ENCODE measurements at places on chromosomes 7 and 10.

GRCh38 chr7:25031432-25031831 is 51.5 kb upstream of the OSBPL3 start:
- DNase-seq: no peak

GRCh38 chr10:13707156-13707881 is 120.6 kb downstream of the PRPF18 start:
- DNase-seq: no peak

DNA sequence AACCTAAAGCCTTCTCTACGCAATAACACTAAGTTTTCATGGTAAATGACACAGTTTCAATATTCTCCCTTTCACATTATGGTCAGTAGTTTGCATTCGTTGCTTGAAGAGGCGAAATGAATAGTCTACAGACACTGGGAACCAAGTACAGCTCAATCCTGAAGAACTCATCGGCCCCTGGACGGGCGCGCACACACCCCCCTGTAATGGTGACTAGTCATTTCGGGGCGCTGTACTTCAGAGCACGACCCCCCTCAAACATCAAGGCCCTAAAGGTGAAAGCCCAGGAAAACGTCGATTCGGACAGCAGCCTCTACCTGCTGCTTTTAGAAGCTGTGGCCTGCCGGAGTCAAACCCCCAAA is 1.0 kb downstream of the NT5C2 start:
- no peak for DNase-seq

DNA sequence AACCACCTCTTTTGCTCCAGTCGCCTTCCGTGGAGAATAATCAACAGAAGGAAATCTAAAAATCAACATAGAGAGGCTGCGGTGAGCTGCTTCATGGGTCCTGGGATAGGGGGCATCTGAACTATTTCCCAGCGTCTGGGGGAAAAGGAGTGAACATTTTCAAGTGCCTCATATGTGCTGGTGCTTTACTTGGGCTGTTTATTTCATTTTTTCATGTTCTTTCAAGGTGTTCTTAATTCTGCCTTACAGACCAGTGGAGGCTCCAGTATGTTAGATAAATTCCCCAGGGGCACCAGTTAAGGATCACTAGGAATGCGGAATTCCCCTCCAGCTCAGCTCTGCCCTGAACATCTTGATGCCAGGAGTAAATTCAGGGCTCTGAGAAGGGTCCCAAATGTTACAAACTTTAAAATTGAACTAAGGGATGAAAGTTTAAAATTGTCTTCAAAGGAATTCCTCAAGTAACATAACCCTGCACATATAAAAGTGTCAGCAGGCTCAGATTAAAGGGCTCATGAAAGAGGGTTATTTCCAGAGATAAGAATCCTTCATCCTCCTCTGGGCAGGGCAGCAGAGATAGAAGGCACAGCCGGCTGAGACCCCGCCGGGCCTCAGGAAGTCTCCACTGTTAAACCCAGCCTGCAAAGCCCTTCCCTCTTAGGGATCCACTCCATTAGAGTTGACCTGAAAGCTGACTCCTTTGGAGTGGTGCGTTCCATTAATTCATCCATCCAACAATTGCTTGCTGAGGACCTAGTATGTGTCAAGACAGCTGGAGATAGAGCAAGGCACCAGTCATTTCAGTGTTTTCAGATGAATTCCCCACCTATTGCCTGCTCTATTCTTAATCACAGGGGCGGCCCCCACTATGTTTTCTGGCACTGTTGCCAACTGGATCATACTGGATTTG is 345.8 kb downstream of the KCNMA1 start:
- no peak for DNase-seq

GRCh38 chr10:44938956-44939355 is 20.6 kb upstream of the RASSF4 start:
- DNase-seq: no peak

All from NCI-H1092 treated with DMSO at 0.1 percent for 48 hours (cell line).